ENCODE measurements at places on chromosomes 5 and 9.

DNA sequence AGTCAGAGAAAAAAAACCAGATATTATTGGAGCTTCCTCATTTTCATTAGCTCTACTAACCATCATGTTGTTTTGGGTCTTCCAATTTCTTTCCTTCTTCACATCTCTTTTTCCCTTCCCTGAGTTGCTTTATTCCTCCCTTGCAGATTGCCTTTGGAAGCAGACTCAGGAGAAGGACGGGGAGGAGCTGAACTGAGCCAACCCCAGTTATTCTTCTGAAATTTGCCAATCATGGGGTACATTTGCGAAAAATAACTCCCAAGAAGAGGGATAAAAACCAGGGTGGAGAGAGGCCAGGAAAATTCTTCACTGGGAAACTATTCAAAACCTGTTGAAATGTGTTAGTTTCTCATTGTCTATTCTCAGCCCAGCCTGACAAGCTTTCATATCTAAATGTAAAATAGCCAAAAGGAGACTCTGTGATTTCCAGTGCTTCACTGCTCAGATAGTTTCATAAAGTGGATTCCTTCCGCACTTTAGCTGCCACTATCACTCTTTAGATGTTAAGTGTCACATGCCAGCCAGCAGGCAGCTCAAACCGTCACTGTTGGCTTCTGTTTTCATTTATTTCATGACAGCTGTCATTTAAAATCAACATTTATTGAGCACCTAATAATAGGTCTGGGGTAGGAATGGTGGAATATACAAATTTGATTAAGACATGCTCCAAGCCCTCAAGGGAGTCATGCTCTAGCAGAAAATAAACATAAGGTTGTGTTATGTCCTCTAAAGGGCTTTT, 204.5 kb downstream of the SREK1 start:
- no peaks in the 10 kb centered on the region for H3K27me3 ChIP-seq
- H3K4me3 ChIP-seq, result no peak overlapping the region
- no peaks in the 10 kb centered on the region for H3K36me3 ChIP-seq
- H3K4me1 ChIP-seq, result no peaks in the 10 kb centered on the region

GRCh38 chr9:33049680-33050361, 24.7 kb downstream of the DNAJA1 start:
- no peak overlapping the region for H3K4me3 ChIP-seq
- no peaks in the 10 kb centered on the region for H3K4me1 ChIP-seq
- no peak for DNase-seq

DNA sequence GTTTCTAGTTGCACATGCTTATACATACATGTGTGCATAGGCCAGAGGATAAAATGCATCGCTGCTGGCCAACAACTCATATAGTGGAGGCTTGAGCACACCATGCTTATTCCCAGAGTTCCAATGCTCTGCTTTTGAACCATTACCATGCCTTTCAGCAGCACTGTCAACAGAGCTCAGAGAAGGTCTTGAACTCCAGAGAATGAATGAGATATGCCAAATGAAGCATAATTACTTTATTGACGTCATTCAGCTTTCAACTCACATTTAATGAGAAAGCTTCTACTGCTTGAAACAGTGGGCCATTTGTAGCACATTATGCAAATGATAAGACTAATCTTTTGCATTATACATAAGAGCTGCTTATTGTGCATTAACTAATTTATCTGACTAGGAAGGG, 765.3 kb upstream of the GRAMD2B start:
- no peaks in the 10 kb centered on the region for H3K4me1 ChIP-seq
- no peak overlapping the region for H3K4me3 ChIP-seq
- H3K27ac ChIP-seq, result no peak overlapping the region
- no peak for DNase-seq
- H3K36me3 ChIP-seq, result no peaks in the 10 kb centered on the region
- no peaks in the 10 kb centered on the region for H3K27me3 ChIP-seq

DNA sequence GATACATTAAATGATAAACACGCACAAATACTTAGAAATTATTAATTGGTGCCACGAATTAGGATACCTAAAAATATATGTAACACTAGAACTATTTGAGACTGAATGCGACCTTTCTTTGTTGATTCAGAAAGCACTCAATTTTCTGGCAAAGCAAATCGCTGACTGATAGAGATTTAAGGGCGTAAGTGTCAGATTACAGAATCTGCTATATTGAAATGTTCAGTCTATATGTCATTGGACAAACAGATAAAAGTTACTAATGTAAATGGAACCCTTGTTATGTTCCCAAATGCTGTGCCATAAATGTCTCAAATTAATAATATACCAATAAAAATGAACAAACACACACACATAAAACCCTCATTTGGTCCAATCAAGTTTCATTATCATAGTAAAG, 137.9 kb downstream of the MPDZ start:
- peaks cover 4% of the 10 kb centered on the region for H3K4me1 ChIP-seq
- peaks cover 5% of the 10 kb centered on the region for H3K36me3 ChIP-seq
- H3K27ac ChIP-seq, result no peak overlapping the region
- H3K4me3 ChIP-seq, result no peak overlapping the region
- DNase-seq, result no peak
- no peaks in the 10 kb centered on the region for H3K27me3 ChIP-seq

- no peaks in the 10 kb centered on the region for H3K36me3 ChIP-seq
- H3K27ac ChIP-seq, result no peak overlapping the region
- no peak for DNase-seq
- H3K27me3 ChIP-seq, result no peaks in the 10 kb centered on the region
- no peaks in the 10 kb centered on the region for H3K4me1 ChIP-seq
Observed at GRCh38 chr9:13324988-13325387, 45.5 kb upstream of the MPDZ start.

DNA sequence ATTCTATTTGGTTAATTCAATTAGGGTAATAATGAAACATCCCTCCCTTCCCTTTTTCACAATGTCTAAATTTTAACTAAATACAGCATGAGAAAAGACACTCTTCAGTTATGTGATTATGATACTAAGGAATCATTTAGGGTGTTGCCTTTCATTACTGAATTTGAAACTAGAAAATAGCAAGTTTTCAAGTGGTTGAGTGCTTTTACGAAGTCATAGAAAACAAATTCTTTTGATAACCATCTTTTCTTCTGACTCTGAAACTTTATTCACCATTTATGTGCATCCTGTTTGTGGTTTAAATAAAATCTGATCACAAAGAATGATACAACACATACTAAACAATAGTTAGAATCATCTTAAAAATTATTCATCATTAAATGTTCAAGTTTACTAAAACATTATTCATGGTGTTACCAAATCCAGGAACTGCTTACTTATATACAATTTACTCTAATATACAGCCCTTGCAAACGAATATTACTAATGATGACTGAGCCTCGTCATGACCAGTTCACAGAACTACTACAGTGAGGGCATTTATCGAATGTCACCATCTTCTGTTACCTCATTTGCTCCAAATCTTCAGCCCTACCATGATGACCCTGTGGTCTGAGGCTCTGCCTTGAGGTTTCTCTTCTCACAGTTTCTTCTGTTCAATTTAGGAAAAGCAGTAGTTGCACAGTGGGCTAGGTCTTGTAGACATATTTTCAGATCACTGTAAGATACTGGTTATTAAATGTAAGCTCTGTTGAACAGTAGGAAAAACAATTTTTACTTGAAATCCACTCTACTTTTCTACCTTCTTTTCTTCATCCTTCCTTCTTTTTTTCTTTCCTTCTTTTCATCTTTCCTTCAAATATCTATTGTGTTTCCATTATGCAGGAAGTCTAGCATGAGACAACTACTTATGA, 18.3 kb upstream of the IL9 start:
- H3K27me3 ChIP-seq, result peaks cover 17% of the 10 kb centered on the region
- no peak for DNase-seq
- H3K4me3 ChIP-seq, result no peak overlapping the region
- H3K27ac ChIP-seq, result no peak overlapping the region
- H3K36me3 ChIP-seq, result no peaks in the 10 kb centered on the region

- H3K36me3 ChIP-seq, result no peaks in the 10 kb centered on the region
- peak; percentile 74 for DNase-seq
- peaks cover 28% of the 10 kb centered on the region for H3K4me1 ChIP-seq
- no peaks in the 10 kb centered on the region for H3K27me3 ChIP-seq
- peak within 1 kb of the TSS; percentile 79 for H3K27ac ChIP-seq
Observed at GRCh38 chr5:181204826-181205760, at the start of gene TRIM7. TRIM7 (minus strand) TSS chr5:181205196; CDS start chr5:181205110, 86 bp downstream.

DNA sequence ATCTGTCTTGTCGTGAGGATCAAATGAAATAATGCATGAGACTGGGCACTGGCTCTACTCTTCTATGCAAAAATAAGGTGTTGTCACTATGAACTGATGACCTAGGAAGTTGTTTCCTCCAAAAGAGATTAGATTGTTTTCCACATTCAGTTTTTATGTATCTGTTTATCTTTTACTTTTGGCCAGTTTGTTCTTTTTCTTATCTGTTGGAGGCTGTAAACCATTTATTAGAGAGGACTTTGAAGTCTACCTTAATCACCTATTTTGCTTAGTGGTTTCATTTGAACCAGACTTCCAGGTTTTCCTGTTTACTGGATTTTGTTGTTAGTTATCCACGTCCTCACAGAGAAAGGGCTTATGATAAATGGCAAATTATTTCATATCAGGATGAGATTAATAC, 21.5 kb upstream of the GDA start:
- H3K4me3 ChIP-seq, result no peak overlapping the region
- DNase-seq, result no peak
- H3K27me3 ChIP-seq, result no peaks in the 10 kb centered on the region
- no peak overlapping the region for H3K27ac ChIP-seq

- H3K36me3 ChIP-seq, result no peaks in the 10 kb centered on the region
- H3K4me1 ChIP-seq, result no peaks in the 10 kb centered on the region
- H3K4me3 ChIP-seq, result no peak overlapping the region
- peak; percentile 66 for DNase-seq
Observed at GRCh38 chr9:32579706-32580331, 6.9 kb upstream of the NDUFB6 start.

GRCh38 chr5:33438996-33439395, 1.8 kb upstream of the TARS1 start:
- no peak overlapping the region for H3K4me3 ChIP-seq
- H3K27ac ChIP-seq, result no peak overlapping the region
- H3K36me3 ChIP-seq, result no peaks in the 10 kb centered on the region
- peaks cover 26% of the 10 kb centered on the region for H3K4me1 ChIP-seq

GRCh38 chr5:31232273-31232888, 38.9 kb downstream of the CDH6 start:
- no peak overlapping the region for H3K27ac ChIP-seq
- H3K4me1 ChIP-seq, result no peaks in the 10 kb centered on the region
- no peak overlapping the region for H3K4me3 ChIP-seq
- no peaks in the 10 kb centered on the region for H3K36me3 ChIP-seq

DNA sequence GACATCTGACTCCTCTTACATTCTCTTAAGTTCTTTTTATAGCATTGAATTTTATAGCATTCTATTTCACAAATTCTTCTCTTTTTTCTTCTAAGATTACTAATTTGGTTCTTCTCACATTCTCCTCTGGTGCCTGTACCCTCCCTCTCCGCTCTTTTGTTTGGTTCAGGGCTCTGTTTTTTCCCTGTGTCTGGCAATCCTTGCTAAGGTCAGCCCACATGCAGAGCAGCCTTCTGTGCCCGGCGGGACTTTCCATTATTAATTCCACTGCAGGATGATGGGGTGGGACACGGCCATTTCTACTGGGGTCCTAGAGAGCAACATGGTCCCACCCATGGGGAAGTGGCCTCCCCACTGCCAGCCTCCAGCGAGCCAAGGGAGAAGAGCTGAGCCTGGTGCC, 9.8 kb upstream of the TRAF2 start:
- no peak overlapping the region for H3K4me3 ChIP-seq
- DNase-seq, result no peak
- no peak overlapping the region for H3K27ac ChIP-seq
- H3K36me3 ChIP-seq, result no peaks in the 10 kb centered on the region

GRCh38 chr5:28495876-28496275, 1457.5 kb upstream of the CDH9 start:
- H3K36me3 ChIP-seq, result no peaks in the 10 kb centered on the region
- H3K27me3 ChIP-seq, result no peaks in the 10 kb centered on the region
- no peaks in the 10 kb centered on the region for H3K4me1 ChIP-seq
- H3K4me3 ChIP-seq, result no peak overlapping the region

DNA sequence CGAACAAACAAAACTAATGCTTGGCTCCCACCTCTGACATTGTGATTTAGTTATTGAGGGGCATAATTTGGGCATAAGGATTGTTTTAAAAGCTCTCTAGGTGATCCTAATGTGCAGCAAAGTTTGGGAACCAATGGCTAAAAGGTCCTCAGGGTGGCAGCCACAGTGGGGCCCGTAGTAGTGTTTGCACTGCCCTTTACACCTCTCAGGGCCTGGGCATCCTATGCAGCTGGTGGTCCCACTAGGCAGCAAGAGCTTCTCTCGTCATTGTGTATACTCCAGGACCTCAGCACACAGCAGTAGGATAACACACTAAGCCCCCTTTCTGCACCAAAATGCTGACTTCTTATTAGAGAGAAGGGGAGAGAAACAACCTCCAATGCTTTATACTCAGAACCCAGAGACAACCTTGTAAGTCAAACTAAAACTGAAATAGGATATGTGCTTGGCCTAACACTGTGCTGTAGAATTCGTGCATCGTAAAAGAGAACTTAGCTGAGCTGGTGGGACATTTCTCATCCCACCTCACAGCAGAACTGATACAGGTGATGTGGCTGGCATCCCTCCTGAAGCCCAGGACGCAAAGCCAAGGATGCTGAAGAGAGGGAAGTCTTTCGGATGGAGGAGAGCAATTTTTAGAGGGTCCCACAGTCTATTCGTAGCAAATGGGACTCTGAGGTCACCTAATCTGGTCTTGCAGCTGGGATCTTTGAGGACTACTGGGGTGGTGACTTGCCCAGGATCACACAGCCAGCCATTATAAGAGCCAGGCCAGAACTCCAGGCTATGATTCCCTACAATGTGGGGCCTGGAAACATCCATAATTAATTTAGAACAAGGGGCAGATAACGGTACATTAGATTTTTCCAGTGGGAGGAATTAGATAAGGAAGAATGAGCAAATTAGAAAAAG, 1.2 kb downstream of the GLRX start:
- peaks cover 8% of the 10 kb centered on the region for H3K36me3 ChIP-seq
- H3K27me3 ChIP-seq, result no peaks in the 10 kb centered on the region
- peak overlapping the region; percentile 91 for H3K27ac ChIP-seq
- H3K4me3 ChIP-seq, result peak overlapping the region; percentile 79
- DNase-seq, result no peak

- no peak overlapping the region for H3K4me3 ChIP-seq
- no peak for DNase-seq
- no peaks in the 10 kb centered on the region for H3K27me3 ChIP-seq
- H3K27ac ChIP-seq, result no peak overlapping the region
Observed at GRCh38 chr9:96048956-96049831, 173.7 kb downstream of the ERCC6L2 start.

DNA sequence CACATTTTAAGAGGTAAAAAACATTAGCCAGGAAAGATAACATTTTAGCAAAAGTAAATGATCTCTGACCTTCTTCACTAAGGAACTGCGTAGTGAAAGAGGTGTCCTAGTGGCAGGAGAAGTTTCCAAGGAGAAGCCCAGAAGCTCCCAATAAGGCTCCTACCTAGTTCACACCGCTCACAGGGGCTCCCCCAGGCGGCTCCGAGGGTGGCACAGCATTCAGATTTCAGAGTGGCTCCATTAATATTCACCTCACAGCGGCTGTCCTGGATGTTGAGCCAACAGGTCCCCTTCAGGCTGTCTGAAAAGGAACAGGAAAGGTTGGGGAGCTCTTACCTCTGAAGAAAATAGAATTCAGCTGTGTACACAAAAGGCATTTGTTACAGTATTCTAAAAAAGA, 187.3 kb downstream of the FBN2 start:
- DNase-seq, result no peak
- H3K27ac ChIP-seq, result no peak overlapping the region
- no peaks in the 10 kb centered on the region for H3K36me3 ChIP-seq
- no peaks in the 10 kb centered on the region for H3K27me3 ChIP-seq
- H3K4me3 ChIP-seq, result no peak overlapping the region

GRCh38 chr5:142248853-142249462, 75.9 kb downstream of the SPRY4 start:
- peak; percentile 68 for DNase-seq
- H3K4me1 ChIP-seq, result peaks cover 9% of the 10 kb centered on the region
- no peaks in the 10 kb centered on the region for H3K27me3 ChIP-seq
- H3K36me3 ChIP-seq, result no peaks in the 10 kb centered on the region
